ENCODE measurements at places on chromosomes 5 and 9.

DNA sequence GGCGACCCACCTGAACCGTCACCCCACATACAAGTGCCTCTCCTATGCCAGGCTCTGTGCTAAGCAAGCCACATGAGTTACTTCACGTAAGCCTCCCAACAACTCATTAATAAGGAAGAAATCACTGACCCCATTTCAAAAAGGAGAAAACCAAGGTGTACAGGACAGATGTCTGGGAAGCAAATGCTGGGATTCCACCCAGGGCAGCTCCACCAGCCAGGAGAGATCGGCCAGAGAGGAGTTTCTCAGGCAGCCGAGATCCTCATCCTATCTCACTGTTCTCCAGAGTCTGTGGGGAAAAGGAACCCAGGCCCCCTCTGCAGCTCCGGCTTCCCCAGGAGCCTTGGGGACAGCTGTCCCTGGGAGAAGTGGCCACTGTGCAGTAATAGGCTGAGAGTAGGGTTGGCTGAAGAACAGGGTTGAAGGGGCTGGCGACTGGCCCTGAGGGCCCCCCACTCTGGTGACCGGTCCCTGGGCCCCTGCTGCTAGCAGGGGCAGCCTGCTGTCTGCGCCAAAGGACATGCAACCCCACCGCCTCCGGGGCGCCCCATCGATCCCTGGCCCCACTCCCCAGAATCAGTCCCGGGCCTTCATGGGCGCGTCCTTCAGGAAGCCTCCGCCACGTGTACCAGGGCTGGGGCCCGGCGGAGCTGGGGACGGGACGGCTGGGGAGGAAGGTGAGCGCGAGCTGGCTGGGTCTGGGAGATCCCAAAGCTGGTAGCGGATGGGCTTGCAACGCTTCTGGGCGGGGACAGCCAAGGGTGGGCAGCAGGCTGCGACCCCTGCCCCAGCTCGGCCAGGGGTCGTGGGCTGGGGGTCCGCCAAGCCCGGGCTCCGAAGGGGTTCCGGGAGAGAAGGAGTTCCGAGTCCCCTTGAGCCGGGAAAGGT lies 44.1 kb upstream of the STXBP1 start:
- DNase-seq = peak; percentile 87

DNA sequence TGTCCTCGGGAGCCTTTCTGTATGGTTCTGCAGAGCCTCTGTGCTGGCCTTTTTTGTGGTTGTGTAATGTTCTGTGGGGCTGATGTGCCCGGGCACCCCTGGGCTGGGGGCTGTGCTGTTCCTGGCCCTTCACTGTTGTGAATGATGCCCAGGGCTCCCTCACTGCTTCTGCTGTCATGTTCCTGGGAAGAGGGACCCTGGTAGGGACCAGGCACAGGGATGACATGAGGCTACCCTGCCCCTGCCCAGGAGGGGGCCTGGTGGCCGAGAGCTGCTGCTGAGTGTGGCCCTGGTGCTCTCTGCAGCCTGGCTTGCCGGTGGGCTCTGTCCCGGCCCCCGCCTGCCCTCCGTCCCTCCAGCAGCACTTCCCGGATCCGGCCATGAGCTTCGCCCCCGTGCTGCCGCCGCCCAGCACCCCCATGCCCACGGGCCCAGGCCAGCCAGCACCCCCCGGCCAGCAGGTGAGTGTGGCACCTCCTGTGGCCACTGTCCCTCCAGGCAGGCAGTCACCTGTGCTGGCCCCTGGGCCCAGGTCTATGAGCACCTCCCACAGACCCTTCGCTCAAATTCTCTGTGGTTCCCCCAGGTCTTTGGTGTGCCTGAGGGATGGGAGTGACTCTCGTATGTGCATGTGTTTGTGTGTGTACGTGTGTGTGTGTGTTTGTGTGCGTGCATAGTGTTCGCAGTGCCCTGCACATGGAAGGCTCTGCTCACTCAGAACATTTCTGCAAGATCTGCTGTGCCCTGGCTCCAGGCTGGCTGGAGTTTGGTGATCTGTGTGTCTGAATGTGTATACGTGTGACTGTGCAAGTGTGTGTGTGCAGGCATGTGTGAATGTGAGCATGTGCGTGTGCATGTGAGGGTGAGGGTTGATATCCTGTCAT lies 72.3 kb downstream of the WNK2 start:
- DNase-seq = no peak

GRCh38 chr9:126336736-126337325 lies 10.2 kb downstream of the MVB12B start:
- no peak for DNase-seq

DNA sequence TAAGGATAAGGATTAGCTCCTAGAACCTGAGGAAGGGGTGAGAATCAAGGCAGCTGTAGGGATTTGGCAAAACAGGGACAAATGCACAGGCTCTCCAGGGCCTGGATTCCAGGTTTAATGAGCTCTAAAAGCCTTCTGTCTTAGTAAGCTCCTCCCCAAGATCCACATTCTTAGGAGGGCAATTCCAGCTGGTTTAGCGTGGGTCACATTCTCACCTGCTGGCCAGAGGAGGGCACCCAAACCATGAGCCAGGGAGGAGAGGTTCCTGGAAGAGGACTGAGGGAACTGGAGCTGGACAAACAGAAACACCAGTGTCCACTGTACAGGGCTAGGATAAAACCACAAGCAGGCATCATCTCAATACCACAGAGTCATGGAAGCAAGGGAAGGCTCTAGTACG lies 480.0 kb downstream of the CCDC171 start:
- DNase-seq = no peak

- DNase-seq = no peak
These were observed 611.5 kb downstream of the ZNF608 start for GRCh38 chr5:124134941-124135340.

DNA sequence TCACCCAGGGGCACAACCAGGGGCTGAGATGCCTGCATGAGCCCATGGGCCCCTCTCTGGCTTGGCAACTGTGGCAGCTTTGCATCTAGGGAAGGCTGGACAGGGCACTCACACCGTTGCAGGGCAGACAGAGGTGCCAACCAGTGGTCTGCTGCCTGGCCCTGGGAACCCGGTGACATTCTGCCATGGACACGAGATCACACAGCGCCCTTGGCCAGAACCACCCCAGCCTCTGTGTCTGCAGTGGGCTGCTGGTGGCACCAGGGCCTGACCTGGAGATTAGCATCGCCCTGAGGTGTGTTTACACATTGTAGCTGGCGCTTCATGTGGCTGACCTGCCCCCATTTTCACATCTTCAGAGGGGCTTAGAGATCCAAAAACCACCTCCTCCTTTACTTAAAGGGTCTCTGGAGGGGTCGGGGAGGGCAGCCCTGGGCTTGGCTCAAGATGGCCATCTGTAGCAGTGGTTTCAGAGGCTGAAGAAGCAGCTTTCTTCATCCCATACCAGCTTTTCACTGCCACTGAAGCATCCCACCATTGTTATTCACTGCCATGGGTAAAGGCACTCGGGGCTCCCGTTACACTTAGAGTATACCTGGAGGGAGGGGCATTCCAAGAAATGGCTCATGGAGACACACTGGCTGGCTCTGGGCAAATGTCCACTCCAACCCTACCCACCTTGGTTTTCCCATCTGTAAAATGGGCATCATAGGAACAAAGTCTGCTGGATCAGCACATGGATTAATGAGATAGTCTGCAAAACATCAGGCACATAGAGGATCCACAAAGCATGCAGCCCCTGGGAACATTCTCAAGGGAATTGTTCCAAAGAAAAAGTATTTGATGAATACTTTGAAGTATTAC lies 11.4 kb downstream of the DCANP1 start:
- DNase-seq = no peak

DNA sequence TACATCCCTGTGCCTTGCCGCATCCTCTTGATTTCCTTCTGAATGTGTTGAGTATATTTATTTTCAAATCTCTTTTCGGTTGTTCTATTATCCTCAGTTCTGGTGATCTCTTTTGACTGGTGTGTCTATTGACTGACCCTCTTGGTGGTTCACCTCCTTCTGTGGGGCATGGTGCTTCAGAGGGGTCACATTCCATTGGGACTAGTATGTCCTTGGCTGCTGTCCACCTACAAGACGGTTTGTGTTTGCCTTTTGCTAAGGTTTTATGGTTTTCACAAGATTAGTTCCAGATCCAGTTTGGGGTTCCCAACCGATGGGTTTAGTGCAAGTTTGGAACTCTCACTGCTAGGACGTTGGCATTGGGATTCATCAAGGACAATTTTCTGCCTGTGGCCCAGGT lies 66.6 kb downstream of the PHF2 start:
- DNase-seq = peak; percentile 14

- no peak for DNase-seq
These were observed 6.7 kb upstream of the TMEM141 start for GRCh38 chr9:136784249-136784996.

DNA sequence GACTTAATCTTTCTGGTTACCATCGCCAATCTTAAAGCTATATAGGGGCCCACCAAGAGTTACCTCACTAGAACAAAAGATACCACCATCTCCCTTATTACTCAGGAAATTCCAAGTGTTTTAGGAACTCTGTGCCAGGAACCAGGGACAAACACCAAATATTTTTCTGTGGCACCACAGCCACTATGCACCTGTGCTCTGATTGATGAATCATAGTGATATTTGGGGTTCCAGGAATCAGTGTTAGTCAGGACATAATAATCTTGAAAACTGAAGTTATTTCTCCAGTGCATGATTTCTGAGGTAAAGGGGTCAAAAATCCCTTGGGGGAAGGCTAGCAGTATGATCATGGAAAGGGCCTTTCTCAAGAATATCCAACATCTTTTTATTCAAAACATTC lies 10.2 kb upstream of the TMED7 start:
- no peak for DNase-seq

- DNase-seq = no peak
These were observed at the start of gene FER for GRCh38 chr5:108747774-108748400. TSS of gene FER (plus strand) at chr5:108747897. CDS start at chr5:108798183, 50,286 bp downstream.

DNA sequence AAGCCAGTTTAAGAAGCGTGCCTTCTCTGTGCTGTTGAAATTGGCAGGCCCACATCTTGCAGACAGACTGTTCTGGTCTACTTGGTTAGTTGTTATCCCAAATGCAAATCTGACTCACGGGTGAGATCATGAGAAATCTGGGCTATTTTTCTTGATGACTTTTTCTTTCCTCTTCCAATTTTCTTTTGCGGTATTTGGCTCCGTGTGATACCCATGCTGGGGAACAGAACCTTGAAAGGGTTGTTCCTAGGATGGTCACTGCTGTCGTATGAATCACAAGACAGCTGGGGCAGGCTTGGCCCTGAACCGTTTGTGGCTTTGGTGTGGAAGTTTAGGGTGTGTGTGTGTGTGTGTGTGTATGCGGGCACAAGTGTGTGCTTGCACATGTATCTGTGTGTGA lies 24.6 kb downstream of the PDZD2 start:
- DNase-seq = no peak

- DNase-seq = no peak
These were observed 86.0 kb upstream of the EQTN start for GRCh38 chr9:27382975-27383374.

DNA sequence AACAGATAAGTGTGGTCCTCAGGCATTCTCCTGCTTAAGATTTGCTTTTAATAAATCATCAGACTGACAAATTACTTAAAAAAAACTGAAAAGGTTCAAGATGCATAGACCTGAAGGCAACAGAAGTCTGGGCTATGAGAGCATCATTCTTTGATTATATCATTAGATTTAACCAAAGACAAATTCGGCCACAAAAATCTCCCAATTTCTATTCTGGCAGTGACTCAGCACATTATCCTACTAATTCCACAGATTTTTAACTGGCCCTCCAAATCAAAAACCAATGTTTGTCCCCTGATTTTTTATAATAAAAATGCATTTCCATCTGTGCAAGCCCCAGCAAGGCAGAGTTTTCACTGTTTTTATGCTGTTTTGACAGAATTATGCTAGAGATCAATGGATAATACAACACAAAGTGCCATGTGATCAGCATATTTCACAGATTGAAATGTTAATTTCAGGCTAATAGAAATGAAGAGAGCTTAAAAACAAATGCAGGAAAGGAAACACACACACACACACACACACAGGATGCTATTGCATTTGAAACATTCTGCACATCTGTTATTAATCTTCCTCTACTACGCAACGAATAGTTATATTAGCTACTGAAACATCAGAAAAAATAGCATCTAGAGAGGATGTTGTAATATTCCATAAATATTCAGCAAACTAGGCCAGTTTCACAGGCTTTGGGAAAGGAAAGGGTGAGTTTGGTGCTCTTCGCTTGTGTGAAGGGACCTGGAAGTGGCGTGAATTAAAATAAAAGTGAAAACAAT lies 177.6 kb upstream of the ST8SIA4 start:
- no peak for DNase-seq

GRCh38 chr5:7207979-7208378 lies 188.0 kb upstream of the ADCY2 start:
- DNase-seq = no peak

- DNase-seq = no peak
These were observed 13.2 kb downstream of the VLDLR start for GRCh38 chr9:2634818-2635217.

GRCh38 chr9:124477648-124478285 lies 27.5 kb downstream of the ADGRD2 start:
- peak; percentile 75 for DNase-seq

DNA sequence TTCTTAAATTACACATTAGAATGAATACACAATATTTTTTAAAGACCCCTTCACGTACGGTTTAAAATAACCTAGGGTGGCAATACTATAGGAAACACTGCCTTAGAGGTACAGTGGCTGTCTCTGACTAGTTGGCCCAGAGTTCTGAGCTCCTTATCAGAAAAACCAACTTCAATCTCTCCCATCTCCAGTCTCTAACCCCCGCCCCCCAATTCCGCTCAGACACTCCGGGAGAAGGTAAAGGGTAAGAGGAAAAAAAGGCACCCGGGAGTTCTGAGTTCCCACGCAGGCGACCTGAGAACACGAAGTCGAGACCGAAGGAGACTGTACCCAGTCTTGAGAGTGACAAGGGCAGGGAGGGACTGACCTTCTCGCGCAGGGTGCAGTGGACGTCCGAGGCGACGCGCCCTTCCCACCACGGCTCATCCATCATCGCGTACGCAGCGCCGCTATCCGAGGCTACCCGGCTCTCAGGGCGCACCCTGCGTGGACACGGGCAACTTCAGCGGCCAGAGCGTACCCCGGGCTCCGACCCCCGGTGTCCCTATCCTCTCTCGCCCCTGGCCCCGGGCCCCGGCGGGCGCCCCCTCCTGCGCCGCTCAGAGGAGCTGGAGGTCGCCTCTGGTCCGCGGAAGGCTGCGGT lies 752 bp downstream of the CCNJL start:
- DNase-seq = peak; percentile 88

- DNase-seq = peak; percentile 37
These were observed 51.0 kb downstream of the SH3PXD2B start for GRCh38 chr5:172403189-172403796.

DNA sequence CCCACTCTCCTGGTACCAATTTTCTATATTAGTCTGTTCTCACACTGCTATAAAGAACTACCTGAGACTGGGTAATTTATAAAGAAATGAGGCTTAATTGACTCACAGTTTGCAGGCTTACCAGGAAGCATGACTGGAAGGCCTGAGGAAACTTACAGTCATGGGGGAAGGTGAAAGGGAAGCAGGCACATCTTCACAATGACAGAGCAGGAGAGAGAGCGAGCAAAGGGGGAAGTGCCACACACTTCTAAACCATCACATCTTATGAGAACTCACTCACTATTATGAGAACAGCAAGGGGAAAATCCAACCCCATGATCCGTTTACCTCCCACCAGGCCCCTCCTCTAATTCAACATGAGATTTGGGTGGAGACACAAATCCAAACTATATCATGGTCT lies 72.2 kb downstream of the ATG10 start:
- no peak for DNase-seq
